ENCODE measurements at places on chromosomes 7 and 10. TPM values are rescaled to one million over a fixed set of nuclear protein-coding genes. Genes with fewer than 3 reads are reported as not detected.

GRCh38 chr7:54839575-54840213 lies 80.7 kb upstream of the SEC61G start:
- DNase-seq: no peak

Gene ZDHHC16
- total RNA-seq: 23.2 TPM

DNA sequence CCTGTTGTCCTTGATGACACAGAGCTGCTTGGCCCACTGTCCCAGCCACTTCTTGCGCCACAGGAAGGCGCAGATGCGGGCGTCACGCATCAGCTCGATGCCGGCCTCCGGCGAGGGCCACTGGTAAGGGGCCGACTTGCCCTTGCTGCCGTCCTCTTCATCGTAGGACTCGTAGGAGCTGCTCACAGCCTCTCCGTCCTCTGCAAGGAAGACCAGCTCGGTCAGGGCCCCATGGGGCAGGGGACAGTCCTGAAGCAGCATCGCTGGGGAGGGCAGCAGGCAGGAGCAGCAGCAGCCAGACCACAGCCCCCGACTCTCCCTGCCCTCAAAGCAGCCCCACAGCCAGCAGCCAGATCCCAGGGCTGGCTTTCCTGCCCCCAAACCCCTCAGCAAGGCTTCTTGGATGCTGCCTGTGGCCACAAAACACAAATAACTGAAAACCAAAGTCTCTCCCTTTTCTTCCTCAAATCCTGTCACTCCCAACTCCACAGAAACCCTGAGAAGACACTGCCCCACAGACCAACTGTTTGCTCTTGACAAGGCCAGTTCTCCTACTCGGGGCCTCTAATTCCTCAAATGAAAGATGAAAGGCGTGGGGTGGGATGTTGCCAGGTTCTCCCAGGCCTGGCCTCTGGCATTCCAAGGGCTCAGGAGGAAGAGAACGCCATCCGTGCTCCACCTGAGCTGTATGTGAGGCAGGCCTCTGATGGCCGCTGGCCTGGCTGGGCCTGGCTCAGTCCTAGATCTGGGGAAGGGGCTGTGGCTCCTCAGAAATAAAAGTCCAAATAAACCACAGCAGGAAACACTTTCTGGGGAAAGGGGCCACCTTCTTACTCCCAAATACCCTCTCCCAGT lies 76.7 kb downstream of the VWA2 start:
- no peak for DNase-seq

- no peak for DNase-seq
Observed at GRCh38 chr7:34844936-34845665, 187.1 kb downstream of the NPSR1 start.

DNA sequence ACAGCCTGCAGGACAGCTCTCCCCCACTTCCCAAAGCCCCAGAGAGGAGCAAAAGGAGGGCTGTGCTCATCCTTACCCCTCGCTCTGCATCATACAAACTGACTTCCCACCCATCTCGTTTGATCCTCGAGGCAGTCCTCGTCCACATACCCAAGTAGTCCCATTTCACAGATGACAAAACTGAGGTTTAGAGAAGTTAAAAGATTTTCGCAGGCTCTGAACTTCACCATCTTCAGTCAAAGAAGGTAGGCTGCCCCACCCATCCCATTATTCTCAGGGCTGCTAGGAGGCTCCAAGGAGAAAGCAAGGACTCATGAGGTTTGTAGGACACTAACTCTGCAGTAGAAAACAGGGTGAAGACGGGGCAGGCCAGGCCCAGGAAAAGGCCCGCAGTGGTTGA lies 147.1 kb downstream of the SLIT1 start:
- no peak for DNase-seq

Gene PPP1R9A
- 28.6 TPM for total RNA-seq

- DNase-seq: no peak
Observed at GRCh38 chr7:112084520-112084971, 121.7 kb downstream of the DOCK4 start.

GRCh38 chr10:50286996-50287803 lies 35.9 kb upstream of the ASAH2 start:
- DNase-seq: no peak

Gene CALML3
- total RNA-seq: not detected

DNA sequence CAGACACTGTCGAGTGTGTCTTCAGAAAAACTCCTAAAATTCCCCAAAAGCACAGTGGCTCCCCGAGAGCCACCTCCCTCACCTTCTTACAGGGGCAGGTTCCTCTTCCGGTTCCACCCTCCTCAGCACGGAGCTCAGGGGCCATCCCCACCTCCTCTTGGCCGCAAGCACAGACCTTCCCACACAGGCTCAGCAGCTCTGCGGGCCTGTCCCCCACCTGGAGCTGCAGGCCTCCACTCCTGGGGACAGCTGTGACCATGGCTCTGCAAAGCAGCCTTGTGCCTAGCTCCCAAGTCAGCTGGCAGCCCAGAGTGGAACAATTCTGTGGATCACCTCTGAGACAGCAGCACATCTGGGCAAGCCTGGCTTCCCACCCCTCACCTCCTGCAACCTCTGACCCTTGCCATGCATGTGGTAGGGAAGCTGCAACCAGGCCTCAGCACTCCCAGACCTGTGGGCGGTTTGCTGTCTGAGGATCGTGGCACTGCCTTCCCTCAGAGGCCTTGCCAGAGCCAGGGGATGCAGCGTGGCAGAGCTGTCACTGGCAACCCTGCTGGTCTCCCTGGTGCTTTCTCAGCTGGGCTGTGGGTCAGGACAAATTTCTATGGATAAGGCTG lies 79.7 kb downstream of the ALOX5 start:
- DNase-seq: no peak

- no peak for DNase-seq
Observed at GRCh38 chr7:92584953-92585352, 5.2 kb downstream of the FAM133B start.

DNA sequence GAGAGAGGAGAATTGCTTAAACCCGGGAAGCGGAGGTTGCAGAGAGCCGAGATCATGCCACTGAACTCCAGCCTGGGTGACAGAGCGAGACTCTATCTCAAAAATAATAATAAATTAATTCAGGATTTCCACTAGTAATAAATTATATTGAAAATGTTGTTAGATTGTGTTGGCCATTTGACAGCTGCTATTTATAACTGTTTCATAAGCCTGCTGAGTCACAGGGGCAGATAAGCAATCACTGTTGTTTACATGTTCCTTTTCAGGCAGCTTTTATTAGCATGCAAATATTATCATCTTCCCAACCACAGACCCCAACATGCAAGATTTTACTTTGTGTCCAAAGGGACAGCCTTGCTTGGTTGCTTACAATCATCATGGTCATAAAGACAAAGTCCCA lies 49.5 kb upstream of the ZNF138 start:
- DNase-seq: no peak

- DNase-seq: no peak
Observed at GRCh38 chr7:128099204-128099671, 68.0 kb upstream of the LRRC4 start.

Gene SAP25
- not detected for total RNA-seq

Gene SLC26A5
- 1.6 TPM for total RNA-seq

Gene ARMC3
- 0.21 TPM for total RNA-seq

DNA sequence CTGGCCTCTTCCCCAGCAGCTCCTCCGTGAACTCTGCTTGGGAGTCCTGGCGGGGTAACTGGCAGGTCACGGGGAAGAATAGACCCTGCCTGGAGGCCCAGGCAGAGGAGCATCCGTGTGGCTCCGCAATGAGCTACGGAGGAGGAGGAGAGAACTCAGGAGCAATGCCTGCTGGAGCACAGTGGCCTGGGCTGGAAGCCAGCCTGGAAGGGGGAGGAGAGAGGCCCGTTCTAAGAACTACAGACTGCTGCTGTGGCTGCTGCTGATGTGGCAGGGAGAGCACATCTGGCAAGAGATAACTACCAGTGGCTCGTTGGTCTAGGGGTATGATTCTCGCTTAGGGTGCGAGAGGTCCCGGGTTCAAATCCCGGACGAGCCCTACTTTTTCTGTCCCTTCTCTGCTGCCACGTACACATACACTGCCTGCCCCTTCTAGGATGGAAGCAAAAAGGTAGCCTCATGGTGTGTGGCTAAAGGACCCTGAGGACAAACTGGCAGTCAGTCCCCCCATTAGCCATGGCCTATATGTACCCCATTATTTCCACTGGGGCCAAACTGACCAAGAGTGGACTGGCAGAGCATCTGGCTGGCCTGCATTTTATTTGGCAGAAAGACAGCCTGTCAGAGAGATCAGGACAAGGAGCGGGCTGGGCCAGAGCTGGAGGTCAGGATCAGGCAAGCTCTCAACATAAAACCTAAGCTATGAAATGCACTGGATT lies 7.7 kb upstream of the OPN1SW start:
- peak; percentile 64 for DNase-seq

DNA sequence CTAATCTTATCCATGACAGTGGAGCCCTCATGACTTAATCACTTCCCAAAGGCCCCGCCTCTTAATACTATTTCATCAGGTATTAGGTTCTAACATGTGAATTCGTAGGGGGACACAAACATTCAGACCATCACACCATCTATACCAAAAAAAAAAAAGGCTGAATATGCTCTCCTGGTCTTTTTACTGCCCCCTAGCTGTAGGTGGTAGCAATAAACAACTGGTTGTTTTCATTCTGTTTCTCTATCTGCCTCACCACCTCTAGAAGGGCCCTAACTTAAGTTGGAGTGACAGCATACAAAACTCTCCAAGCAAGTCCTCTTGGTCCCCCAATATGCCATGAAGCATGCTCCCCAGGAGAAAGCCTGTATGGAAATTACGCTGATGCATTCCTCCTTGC lies 94.1 kb downstream of the GRM8 start:
- DNase-seq: no peak

GRCh38 chr7:132653366-132653930 lies 77.2 kb upstream of the PLXNA4 start:
- no peak for DNase-seq

- DNase-seq: no peak
Observed at GRCh38 chr7:134678115-134678514, 31.5 kb downstream of the BPGM start.

DNA sequence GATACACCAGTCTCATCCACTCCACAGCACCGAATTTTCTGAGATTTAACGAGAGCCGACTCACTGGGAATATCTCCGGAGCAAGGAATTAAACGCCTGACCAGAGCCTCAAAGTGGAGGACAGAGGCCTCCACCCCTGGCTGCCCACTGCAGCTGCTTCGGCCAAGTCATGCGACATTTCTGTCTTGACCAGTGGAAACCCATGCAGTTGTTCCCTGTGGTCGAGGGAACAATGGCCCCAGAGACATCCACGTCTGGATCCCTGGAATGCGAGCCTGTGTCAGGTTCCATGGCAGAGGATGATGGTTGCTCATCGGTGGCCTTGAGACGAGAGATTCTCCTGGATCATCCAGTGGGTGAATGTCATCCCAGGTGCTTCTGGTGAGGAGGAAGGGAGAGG lies 65.7 kb upstream of the INSIG1 start:
- DNase-seq: no peak

GRCh38 chr10:21675157-21675796 lies 141.2 kb downstream of the MLLT10 start:
- no peak for DNase-seq

DNA sequence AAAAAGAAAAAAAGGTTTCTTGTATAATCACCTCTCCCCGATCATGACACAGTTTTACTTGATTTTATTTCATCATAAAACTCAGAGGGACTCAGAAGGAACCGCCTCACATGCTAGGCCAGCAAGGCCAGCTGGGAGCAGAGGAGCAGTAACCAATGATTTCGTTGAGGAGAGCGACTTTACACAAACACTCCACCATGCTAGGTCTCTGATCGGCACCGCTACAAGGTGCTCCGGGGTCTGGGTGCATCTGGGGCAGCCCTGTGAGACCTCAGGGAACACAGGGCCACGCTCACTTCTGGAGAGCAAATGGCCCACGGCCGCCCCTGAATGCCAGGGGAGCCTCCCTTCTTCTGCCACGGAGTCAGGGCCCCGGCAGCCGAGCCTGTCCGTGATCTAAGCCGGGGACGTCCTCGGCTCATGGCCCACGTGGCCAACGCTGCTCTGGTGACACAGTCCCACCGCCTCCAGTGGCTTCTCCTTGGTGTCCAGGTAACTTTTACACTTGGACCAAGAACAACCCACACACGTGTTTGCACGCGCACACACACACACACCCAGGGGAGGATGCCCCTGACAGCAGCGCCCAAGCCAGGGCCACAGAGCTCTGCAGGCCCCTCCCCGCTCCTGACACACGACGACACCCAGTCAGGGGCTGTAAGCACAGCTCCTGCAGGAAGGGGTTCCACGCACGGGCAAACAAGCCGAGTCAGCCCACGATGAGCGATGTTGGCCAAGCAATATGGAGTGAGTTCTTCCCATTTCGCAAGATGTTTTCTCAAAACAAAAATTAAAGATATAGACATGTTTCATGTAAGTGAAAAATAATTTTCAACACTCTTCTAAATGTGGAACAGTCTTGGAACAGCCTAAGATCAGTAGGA lies 332.3 kb downstream of the DNAJB6 start:
- DNase-seq: no peak

DNA sequence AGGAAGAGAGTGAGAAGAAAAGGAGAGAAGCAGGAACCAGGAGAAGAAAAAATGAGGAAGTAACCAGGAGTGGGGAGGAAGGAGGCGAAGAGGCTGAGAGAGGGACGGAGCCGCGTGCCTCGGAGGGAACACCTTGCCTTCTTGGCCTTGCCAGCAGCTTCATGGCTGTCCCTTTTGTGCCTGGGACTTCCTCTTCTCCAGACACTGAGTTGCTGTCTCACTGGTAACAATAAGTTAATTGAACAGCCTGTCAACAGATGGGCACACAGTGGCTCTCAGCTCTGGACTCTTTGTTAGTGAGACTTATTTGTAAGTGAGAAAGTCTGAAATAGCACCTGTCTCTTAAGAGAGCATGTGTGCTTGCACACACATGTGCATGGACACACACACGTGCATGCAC lies 83.2 kb downstream of the GATA3 start:
- no peak for DNase-seq

- DNase-seq: no peak
Observed at GRCh38 chr10:66307826-66308225, 618.0 kb upstream of the LRRTM3 start.

GRCh38 chr10:62462461-62462860 lies 88.3 kb downstream of the ZNF365 start:
- DNase-seq: no peak

- peak; percentile 74 for DNase-seq
Observed at GRCh38 chr10:11874568-11875493, 51.7 kb downstream of the PROSER2 start.

DNA sequence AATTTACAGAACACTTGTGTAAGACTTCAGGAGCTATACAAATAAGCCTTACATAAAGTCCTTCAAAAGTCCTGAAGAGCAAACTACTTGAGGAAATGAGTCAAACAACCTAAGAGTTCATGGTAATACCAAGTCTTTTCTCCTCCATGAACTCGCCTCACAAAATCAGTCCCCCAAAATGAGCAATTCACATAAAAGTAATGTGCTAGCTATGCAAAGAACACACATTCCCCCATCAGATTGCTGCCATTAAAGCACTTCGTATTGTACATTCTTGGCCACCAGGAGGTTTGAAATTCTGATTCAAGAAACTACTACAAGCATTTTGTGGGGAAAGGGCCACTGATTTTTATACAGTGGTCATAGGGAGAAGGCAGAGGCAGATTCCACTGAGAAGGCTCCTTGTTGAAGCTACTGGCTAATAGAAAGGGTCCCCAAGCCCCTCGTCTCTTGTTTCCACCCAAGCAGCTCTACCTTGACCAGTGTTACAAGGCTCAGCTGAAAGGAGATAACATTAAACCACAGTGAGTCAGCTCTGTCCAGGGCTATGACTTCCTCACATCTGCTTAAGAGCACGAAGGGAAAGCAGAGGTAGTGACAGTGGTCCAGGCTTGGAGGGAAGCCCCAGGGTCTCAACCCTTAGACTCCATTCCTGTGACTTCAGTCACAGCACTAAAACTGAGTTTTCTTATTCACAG lies 115.2 kb upstream of the CDK1 start:
- DNase-seq: no peak

Gene ABLIM1
- 71.3 TPM for total RNA-seq

Gene ANKRD61
- total RNA-seq: not detected

Gene PPIF
- 17.4 TPM for total RNA-seq
